SHP77 treated with DMSO at 0.1 percent for 48 hours (cell line): ENCODE measurements at places on chromosomes 7 and 10.
A peak's percentile ranks its signal among the peaks of the same experiment; 100 is the strongest.

GRCh38 chr7:142645777-142646176 lies 103.5 kb upstream of the PRSS1 start:
- no peak for DNase-seq

DNA sequence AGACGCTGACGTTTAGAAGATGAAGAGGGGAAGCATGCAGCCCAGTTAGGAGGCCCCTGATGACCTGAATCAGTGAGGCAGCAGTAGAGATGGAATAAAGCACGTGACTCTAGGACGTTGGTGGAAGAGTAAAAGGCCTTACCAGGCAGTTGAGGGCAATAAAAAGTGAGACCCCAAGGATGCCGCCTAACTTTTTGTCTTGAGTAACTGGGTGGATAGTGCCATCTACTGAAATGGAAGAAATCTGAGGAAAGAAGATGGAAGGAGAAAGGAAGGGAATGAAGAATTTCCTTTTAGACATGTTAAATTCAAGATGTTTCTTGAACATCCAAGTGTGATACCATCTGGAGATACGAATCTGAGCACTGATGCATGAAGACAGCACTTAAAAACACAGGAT lies 220.0 kb upstream of the LRRN3 start:
- no peak for DNase-seq

DNA sequence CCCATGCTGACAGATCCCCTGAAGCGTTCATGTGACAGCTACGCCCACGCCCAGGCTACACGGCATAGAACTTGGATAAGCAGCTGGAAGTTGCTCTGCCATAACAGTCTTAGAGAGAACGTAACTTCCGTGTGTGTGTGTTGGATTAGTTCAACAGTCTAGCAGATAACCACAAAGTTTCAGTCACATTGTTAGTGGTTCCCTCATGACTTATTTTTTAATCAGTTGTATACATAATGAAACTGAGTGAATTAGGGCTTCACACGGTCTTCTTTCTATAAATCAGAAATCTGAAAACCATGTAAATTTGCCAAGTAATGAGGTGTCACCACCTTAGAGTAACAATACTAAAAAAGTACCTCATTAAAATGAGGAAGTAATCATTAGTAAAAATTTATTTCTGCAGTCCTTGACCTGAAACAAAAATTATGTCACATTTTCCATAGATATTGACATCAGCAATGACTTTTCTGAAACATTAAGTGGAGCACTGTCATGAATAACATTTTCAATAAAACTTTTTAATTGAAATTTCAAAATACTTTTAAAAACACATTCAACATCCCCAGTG lies 21.7 kb upstream of the MACC1 start:
- no peak for DNase-seq

DNA sequence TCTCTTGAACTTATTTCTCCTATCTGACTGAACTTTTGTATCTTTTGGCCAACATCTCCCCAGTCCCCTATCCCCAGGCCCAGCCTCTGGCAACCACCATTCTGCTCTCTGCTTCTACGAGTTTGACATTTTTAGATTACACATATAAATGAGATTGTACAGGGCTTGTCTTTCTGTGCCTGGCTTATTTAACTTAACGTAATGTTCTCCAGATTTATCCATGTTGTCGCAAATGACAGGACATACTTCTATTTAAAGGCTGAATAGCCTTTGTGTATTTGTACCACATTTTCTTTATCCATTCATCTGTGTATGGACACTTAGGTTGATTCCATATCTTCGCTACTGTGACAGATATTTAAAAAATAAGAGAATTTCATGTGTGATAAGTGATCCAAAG lies 98.6 kb downstream of the LSMEM1 start:
- no peak for DNase-seq

DNA sequence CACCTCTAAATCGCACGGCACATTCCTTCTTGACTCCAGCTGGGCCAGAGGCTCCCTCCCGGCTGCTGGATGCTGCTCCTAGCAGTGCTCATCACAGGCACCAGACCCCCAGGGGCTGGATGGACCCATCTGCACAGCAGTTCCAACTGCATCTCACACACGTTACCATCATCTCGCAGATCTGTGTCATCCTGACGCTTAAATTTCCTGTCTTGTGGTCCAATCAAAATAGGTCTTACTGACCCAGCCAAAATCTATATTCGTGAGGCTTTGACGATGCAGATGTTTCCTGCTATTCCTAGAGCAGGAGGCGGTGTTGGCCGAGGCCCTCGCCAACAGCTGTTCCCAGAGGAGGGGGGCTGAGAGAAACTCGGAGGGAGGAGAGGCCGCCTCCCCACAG lies 108.0 kb downstream of the MKI67 start:
- DNase-seq: no peak

GRCh38 chr7:74002474-74003017 lies 25.4 kb upstream of the ELN start:
- no peak for DNase-seq

DNA sequence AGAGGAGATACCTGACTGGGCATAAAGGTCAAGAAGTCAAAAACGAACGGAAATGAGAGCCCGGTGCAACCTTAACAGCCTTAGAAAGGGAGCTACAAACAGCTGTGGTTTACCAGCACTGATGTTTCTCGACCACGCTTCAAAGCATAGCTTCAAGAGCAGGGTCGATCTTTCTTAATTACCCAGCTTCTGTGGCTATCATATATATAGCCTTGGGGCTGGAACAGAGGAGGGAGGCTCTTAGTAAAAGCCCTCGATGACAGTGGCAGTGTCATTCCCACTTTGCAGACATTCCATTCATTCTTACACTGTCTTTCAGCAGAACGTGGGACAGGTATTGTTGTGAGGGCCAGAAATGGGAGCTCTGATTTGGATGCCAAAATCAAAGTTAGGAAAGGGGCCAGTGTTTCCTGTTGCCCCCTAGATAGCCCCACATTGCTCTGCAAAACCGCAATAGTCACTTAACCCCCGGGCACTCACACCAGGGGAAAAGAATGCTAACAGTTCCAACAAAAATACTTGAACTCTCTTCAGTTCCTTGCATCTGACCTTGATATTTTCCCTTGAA lies 141.5 kb downstream of the MTPAP start:
- no peak for DNase-seq

- no peak for DNase-seq
Observed at GRCh38 chr7:155846156-155846555, 33.9 kb upstream of the SHH start.

- no peak for DNase-seq
Observed at GRCh38 chr10:17784688-17785087, 24.5 kb upstream of the MRC1 start.

DNA sequence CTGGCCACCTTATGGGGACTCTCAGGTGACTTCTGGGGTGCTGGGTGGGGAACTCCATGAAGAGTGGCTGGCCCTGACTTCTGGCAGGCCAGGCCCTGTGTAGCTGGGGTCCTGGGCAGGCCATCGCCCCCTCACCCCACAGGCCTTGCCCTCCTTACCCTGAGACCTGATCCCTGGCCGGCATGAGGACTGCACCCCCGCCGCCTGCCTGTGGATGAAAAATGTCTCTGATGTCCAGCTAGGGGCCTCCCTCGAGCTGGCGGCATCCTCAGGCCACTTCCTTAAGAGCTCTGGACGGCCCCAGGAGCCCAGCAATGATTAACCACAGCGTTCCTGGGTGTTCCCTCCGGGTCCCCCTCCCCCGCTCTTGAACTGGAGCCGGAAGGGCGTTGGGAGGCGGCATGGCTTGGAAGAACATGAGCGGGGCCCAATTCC lies 31.8 kb upstream of the SHH start:
- DNase-seq: no peak

- DNase-seq: no peak
Observed at GRCh38 chr10:122280156-122280555, 9.1 kb downstream of the BTBD16 start.

GRCh38 chr7:83532219-83532618 lies 116.7 kb downstream of the SEMA3E start:
- DNase-seq: no peak

DNA sequence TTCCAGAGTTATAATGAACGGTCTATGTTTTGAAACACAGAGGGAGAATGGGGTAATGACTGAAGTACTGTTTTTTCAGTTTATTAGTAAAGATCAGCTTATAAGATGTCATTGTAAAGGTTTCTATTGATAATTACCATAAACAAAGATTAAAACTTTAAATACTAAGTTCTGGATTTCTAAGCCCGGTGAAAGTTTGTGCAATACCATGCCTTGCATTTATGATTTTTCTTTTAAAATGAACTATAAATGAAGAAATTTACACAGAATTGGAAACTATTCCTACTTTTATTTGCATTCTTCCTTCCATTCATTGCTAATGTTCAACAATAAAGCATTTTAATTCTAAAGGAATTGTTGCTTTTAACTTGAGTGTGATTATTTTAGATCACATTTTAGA lies 4.9 kb downstream of the MEOX2 start:
- DNase-seq: no peak

DNA sequence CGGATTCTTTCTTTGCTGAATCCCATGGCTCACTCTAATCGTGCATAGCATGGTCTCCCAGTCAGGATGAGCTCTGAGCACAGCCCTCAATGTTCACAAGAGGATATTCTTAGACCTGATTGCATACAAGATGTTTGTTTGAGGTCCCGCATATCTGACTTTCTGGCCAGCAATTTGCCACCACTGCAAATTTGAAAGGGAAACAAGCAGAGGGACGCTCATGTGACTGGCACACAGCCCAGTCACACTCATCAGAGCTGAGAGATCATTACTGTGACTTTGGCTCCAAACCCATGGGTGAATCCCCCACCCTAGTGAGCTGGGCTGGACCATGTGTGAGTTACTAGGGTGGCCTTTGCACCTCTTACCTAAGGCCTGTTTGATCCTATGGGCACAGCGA lies 9.9 kb downstream of the TAS2R41 start:
- no peak for DNase-seq

DNA sequence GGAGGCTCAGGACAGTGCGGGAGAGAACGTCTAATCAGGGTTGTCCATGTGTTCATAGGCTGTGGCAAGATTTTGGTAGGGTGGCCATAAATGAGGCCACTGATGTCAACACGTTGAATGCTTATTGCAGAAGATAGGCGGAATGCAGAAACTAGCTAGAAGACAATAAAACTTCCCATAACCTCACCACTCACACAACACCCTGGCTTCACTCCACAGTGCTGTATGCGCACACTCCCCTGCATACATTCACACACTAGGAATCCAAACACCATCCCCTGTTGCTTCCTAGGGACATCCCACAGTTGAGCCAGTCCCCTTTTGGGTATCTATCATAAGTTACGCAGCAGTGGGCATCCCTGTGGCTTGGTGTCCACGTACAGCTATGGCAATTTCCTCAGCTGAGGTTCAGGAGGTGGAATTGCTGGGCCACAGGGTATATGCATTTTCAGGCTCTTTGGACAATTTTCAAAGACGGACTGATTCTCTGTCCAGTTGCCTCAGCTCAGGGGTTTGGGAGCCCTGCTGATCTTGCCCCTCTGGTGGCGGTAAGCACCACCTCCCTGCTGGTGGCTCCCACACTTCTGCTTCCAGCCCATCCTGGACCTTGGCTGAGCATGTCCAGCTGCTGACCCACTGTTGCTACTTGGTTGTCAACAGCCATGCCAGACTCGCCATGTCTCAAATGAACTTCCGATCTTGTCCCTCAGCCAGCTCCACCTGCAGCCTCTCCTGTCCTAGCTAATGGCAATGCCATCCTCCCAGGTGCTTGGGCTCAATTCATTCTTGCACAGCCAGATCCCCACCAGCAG lies 36.4 kb downstream of the CDH23 start:
- DNase-seq: no peak

GRCh38 chr7:5694221-5694754 lies 87.2 kb downstream of the RNF216 start:
- no peak for DNase-seq

DNA sequence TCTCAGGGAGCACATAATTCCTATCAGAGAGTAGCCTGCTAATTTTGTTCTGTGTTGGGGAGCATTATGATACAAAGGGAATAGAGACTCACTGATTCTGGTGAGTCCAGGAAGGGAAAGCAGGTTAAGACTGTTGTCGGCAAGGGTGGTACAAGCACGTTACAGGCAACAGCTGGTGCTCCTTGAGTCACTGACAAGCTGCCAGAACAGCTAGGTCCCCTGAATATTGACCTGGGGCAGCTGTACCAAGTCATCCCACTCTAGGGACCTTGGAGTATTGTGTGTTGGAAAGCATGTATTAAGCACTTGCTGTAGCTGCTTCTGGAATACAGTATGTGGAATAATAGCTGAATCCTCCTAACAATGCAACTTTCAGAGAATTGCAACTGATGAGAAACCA lies 37.0 kb upstream of the GLCCI1 start:
- no peak for DNase-seq

- DNase-seq: peak; percentile 61
Observed at GRCh38 chr7:113710310-113711096, 208.3 kb downstream of the PPP1R3A start.

DNA sequence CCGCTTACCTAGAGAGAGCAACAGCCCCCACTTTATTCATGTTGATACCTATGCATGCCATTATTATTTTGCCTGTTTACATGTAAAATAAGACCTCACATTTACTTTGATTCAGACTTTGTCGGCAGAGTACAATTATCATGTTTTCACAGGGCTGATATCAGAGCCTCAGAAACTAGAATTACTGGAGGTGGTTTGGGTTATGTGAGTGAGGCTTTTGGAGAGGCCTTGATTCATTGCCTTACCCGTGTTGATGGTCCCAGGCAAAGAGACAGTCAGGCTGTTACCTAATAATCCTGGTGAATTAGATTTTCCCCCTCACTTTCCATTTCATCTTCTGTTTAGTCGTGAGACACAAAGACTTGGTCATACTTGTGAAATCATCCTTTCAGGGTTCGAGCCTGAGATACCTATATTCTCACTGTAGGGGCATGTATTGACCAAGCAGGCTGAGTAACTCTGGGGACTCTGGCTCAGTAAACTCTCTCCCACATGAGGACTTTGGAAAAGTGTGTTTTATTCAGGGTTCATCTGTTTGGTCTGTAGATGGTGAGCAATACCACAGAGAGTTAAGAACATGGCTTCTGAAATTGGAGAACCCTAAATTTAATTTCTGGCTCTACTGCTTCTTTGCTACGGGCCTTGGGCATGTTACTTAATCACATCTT lies 150.9 kb downstream of the CELF2 start:
- no peak for DNase-seq

- no peak for DNase-seq
Observed at GRCh38 chr10:42997849-42998165, 79.1 kb upstream of the RET start.

DNA sequence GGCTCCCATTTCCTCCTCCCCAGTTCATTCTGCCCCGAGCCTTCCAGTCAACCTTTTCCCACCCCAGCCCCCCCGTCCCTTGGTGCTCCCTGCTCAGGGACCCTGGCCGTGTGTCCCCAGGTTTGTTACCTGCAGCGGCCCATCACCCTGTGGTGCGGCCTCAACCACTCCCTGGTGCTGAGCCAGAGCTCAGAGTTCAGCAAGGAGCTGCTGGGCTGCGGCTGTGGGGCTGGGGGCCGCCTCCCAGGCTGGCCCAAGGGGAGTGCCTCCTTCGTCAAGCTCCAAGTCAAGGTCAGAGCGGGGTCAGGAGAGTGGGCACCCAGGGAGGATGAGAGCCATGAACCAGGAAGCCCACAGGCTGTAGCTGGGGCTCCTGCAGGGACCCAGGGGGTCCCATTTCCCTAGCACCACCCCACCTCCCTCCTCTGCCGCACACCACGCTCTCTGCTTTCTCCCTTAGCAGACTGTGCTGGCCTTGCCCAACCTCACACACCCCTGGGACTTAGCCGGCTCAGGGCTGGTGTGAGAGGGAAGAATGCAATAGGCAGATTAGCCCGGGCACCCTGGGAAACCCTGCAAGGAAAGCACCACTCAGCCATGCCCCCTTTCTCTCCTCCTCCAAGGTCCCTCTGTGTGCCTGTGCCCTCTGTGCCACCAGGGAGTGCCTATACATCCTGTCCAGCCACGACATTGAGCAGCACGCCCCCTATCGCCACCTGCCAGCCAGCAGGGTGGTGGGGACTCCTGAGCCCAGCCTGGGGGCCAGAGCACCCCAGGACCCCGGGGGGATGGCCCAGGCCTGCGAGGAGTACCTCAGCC lies 2.0 kb upstream of the PCOLCE start:
- DNase-seq: no peak
